ENCODE measurements at places on chromosomes 1 and 21.

- H3K4me3 ChIP-seq, result no peak overlapping the region
- no peaks in the 10 kb centered on the region for H3K27me3 ChIP-seq
- H3K27ac ChIP-seq, result no peak overlapping the region
Measured at GRCh38 chr1:12627296-12627695, 9.3 kb upstream of the DHRS3 start.

- no peaks in the 10 kb centered on the region for H3K36me3 ChIP-seq
- no peaks in the 10 kb centered on the region for H3K4me1 ChIP-seq
- no peak overlapping the region for H3K27ac ChIP-seq
Measured at GRCh38 chr1:229181419-229181818, 89.5 kb upstream of the RAB4A start.

GRCh38 chr1:102776071-102776470 is 332.3 kb downstream of the COL11A1 start:
- no peak overlapping the region for H3K4me3 ChIP-seq
- no peak overlapping the region for H3K27ac ChIP-seq
- no peak for DNase-seq
- no peaks in the 10 kb centered on the region for H3K36me3 ChIP-seq

GRCh38 chr21:20944139-20944538 is 54.1 kb upstream of the NCAM2 start:
- H3K36me3 ChIP-seq, result no peaks in the 10 kb centered on the region
- H3K4me3 ChIP-seq, result no peak overlapping the region
- no peaks in the 10 kb centered on the region for H3K4me1 ChIP-seq
